Panc1 (cell line): ENCODE measurements at places on chromosomes 12 and 14. TPM values are rescaled to one million over a fixed set of nuclear protein-coding genes. Genes with fewer than 3 reads are reported as not detected.

GRCh38 chr12:54390668-54391551 is 6.4 kb upstream of the ZNF385A start:
- DNase-seq, result no peak
- H3K27ac ChIP-seq, result no peak overlapping the region
- no peaks in the 10 kb centered on the region; the same call in none of the 2 replicates for H3K4me1 ChIP-seq
- H3K4me3 ChIP-seq, result peak overlapping the region; percentile 36
- no peaks in the 10 kb centered on the region for H3K36me3 ChIP-seq

Gene NGB
- total RNA-seq, result not detected

Gene NT5DC3
- 24.9 TPM for total RNA-seq

- DNase-seq, result no peak
- H3K27me3 ChIP-seq, result peaks cover 27% of the 10 kb centered on the region; the same call in 1 of the 2 replicates
- peaks cover 5% of the 10 kb centered on the region; the same call in 1 of the 2 replicates for H3K4me1 ChIP-seq
- no peak overlapping the region for H3K4me3 ChIP-seq
- no peak overlapping the region for H3K27ac ChIP-seq
These were observed 123.1 kb upstream of the RASSF8 start for GRCh38 chr12:25835385-25835784.

Gene CLEC12A
- total RNA-seq, result not detected

DNA sequence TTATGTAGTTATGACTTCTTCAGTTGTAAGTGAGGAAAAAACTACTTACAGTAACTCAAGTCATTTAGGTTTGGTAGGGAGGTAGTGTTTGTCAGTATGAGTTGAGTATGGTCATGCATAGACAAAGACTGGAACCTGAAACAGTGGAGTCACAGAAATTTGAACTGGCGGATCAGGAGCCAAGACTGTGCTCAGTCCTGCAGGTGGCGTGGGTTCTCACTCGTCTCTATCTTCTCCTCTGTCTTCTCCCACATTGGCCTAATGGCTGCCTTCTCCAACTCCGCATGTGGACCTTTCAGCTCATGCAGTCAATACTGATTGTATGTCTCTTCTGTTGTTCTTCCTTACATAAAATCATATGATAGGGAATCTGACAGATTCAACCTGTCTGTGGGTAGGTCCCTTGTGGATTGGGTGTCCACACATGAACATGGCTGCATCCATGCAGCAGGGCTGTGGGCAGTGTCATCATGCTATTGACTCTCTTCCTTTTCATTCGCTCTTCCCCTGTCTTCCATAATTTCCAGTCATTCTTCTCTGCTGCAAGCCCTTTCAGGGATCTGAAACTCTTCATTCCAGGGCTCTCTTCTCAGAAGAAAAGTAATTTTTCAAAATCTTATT is 78.8 kb upstream of the NEDD1 start:
- no peaks in the 10 kb centered on the region for H3K27me3 ChIP-seq
- H3K27ac ChIP-seq, result no peak overlapping the region
- DNase-seq, result no peak
- no peaks in the 10 kb centered on the region for H3K36me3 ChIP-seq
- no peaks in the 10 kb centered on the region; the same call in 1 of the 2 replicates for H3K4me1 ChIP-seq

DNA sequence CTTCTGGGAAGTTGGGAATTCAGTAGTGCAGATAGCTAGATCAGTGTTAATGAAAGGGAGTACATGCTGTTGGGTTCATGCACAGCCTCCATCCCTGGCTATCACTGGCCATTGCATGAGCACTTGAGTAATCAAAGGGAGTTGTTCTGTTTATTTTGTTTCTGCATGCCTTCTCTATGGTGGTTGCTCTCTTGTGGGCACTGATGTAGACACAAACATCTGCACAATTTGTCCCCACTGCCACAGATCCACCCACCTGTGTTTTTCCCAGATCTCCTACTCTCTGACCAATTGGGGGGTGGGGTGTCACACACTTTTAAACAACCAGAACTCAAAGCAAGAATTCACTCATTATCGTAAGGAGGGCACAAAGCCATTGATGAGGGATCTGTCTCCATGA is 89.7 kb upstream of the DHRS4 start:
- no peak for DNase-seq
- H3K4me1 ChIP-seq, result no peaks in the 10 kb centered on the region
- H3K4me3 ChIP-seq, result no peak overlapping the region
- H3K27ac ChIP-seq, result no peak overlapping the region
- H3K27me3 ChIP-seq, result no peaks in the 10 kb centered on the region
- no peaks in the 10 kb centered on the region for H3K36me3 ChIP-seq

Gene SLCO1A2
- total RNA-seq, result not detected

DNA sequence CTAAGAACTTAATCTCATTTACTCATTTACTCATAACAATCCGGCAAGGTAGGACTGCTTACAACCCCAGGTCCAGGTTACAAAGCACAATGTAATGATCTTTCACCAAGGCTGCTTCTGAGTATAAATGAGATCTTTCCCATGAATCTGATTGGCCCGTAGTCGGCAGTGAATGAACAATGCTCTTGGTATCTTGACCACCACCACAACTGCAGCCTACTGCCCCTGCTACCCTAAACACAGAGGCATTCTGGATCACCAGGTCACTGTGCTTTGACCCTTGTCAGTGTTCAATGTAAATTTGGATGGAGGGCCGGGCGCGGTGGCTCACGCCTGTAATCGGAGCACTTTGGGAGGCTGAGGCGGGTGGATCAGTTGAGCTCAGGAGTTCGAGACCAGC is 15.9 kb downstream of the FAM181A start:
- no peak overlapping the region for H3K4me3 ChIP-seq
- no peaks in the 10 kb centered on the region for H3K27me3 ChIP-seq
- no peaks in the 10 kb centered on the region for H3K36me3 ChIP-seq
- no peak for DNase-seq
- H3K4me1 ChIP-seq, result peaks cover 18% of the 10 kb centered on the region

Gene OGFOD2
- 32.0 TPM for total RNA-seq

Gene ABCC9
- total RNA-seq, result 0.03 TPM

Gene TEAD4
- 47.6 TPM for total RNA-seq

- no peaks in the 10 kb centered on the region for H3K27me3 ChIP-seq
- no peaks in the 10 kb centered on the region; the same call in 1 of the 2 replicates for H3K36me3 ChIP-seq
- DNase-seq, result no peak
- no peak overlapping the region for H3K4me3 ChIP-seq
- H3K27ac ChIP-seq, result no peak overlapping the region
These were observed 75.0 kb downstream of the KICS2 start for GRCh38 chr12:64147011-64147631.

Gene TAS2R43
- 0.36 TPM for total RNA-seq

GRCh38 chr12:31005944-31006361 is 67.7 kb upstream of the DDX11 start:
- H3K27ac ChIP-seq, result no peak overlapping the region
- no peak overlapping the region for H3K4me3 ChIP-seq
- no peak for DNase-seq
- H3K36me3 ChIP-seq, result no peaks in the 10 kb centered on the region
- no peaks in the 10 kb centered on the region for H3K27me3 ChIP-seq

Gene HSP90AA1
- total RNA-seq, result 383 TPM

GRCh38 chr12:54497883-54498282 is 331 bp downstream of the NCKAP1L start:
- no peaks in the 10 kb centered on the region for H3K36me3 ChIP-seq
- no peak for DNase-seq
- H3K4me3 ChIP-seq, result no peak overlapping the region

GRCh38 chr14:34436118-34436905 is 25.7 kb downstream of the SPTSSA start:
- no peak overlapping the region for H3K4me3 ChIP-seq
- DNase-seq, result no peak
- peaks cover 12% of the 10 kb centered on the region for H3K4me1 ChIP-seq
- H3K27ac ChIP-seq, result no peak overlapping the region

Gene RBM23
- 47.2 TPM for total RNA-seq

Gene FBRSL1
- total RNA-seq, result 104 TPM

Gene AVPR1A
- 0.10 TPM for total RNA-seq

Gene NTF3
- total RNA-seq, result not detected
